ENCODE measurements at places on chromosomes 16 and 17.
A peak's percentile ranks its signal among the peaks of the same experiment; 100 is the strongest.

DNA sequence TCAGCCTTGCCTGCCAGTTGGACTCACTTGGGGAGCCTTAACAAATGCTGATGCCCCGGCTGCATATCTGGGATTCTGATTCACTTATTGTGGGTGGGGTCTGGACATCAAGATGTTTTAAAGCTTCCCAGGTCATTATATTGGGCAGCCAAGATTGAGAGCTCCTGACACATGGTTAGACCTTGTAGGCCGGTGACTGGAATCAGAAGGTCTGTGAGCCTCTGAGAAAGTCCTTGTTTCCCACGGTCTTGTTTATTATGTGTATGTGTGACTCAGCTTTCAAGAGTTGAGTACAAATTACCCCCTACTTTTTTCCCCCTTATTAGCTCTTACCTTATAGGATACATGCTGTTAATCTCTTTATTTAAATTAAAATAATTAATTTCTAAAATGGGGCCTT lies 103.5 kb downstream of the ABCC1 start:
- DNase-seq: no peak

DNA sequence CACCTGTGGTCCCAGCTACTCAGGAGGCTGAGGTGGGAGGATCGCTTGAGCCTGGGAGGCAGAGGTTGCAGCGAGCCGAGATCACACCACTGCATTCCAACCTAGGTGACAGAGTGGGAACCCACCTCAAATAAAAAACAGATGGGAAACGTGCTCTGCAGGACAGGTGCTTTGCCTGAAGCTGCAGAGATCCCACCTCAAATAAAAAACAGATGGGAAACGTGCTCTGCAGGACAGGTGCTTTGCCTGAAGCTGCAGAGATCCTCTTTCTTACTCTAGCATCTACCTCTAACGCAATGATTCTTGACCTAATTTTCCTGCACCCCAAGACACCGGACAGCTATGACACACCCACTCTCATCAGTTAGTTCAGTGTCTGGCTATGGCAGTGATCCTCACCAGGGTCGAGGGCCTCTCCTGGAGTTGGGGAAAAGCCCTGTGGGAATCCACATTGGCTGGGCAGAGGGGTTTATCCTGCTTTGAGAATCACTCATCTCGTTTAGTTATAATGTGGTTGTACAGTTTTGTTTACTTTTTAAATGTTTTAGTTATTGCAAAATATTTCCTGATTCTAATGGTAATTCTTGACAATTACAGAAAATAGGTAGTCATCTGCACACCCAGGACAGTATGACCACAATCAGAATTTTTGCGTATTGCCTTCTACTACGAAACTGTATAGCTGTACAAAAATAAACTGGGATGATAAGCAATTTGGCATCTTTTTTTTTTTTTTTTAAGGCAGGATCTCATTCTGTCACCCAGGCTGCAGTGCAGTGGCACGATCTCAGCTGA lies 11.4 kb downstream of the VPS53 start:
- DNase-seq: no peak

GRCh38 chr17:3693829-3694231 lies 2.1 kb downstream of the P2RX5 start:
- DNase-seq: no peak

GRCh38 chr17:64466019-64466735 lies 17.3 kb downstream of the MILR1 start:
- no peak for DNase-seq

DNA sequence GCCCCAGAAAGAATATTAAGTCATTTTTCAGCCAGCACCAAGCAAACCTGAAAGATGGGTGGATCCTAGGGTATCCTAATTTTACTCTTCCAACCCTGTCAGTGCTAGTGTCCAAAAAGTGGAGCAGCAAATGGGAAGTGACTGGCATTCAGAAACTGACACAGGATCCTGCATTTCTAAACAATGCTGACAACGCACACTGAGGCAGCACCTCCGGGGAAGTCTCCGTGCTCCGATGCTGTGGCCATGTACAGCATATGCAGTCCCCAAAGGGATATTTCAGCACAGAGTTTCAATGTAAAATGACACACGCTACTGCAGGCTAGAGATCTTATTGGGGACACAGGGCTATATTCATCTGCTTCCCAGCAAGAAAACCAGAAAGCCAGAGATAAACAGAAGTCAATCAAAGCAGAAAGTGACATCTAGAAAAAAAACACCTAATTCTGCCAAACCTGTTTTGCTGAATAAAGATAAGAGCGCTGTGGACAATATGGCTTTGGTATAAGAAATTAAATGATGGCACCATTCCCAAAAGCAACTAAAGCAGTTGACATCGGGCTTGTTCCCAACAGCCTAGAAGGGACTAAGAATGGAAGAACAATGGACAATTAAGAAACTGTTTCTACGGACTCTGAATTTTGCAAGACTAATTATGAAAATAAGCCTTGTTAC lies 17.3 kb downstream of the XYLT1 start:
- no peak for DNase-seq

DNA sequence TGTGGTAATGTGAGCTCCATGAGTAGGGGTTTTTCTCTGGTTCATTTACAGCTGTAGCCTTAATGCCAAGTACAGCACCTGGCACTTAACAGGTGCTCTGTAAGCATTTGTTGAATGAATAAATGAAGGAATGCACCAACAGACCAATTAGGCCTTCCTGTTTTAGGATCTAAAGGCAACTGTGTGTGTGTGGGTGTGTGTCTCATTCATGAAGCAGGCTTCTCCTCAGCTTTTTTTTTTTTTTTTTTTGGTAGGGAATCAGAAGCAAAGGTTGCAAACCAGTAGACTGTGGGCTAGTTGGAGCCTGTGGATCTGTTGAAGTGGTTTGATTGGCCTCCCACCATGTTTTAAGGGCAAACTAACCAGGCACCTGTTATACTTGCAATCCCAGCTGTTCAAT lies 48.1 kb downstream of the HS3ST2 start:
- DNase-seq: no peak

- DNase-seq: no peak
Measured at GRCh38 chr17:21540502-21540901, 151.8 kb upstream of the KCNJ18 start.

GRCh38 chr17:20096430-20096829 lies 87.3 kb downstream of the SPECC1 start:
- no peak for DNase-seq

GRCh38 chr17:76452127-76452659 lies 759 bp downstream of the UBE2O start:
- DNase-seq: no peak

DNA sequence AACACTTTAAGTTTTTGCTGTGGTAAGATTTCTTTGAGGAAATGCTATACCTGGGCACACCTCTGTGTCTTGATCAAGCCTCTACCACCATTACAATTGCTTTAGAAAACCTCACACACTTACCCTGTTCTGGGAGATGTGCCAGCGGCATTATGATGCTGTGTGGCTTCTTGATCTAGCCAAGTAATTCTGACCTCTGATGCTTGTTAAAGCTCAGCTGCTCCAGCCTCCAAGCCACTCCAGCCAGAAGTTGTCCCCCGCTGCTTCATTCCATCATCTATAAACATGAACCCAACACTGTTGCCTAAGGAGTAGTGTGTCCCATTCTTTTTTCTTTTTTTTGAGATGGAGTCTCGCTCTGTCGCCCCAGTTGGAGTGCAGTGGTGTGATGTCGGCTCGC lies 60.1 kb downstream of the CYLD start:
- DNase-seq: no peak

- DNase-seq: no peak
Measured at GRCh38 chr17:17701658-17702057, 20.4 kb downstream of the RAI1 start.

- DNase-seq: no peak
Measured at GRCh38 chr16:16191493-16192167, 31.7 kb downstream of the ABCC6 start.

- DNase-seq: no peak
Measured at GRCh38 chr16:87458424-87458915, 34.4 kb downstream of the ZCCHC14 start.

- no peak for DNase-seq
Measured at GRCh38 chr16:76370344-76370743, 93.1 kb downstream of the CNTNAP4 start.

DNA sequence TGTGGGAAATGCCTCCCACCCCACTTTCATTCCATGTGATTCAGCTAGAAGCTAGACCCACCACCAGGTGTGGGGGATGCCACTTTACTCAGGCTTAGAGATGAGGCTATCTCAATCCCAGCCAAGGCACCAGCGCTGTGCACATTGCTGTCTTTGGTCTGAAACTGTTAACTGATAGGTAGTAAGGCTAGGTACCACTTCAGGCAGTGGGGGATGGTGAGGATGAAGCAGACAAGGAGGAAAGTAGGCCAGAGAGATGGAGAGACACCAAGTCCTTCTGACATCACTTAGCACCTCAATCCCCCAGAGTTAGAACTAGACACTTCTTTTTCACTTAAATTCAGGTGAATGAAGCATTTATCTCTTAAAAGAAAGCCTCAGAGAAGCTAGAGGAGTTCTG lies 35.8 kb downstream of the ADAMTS18 start:
- no peak for DNase-seq

GRCh38 chr16:81493755-81494433 lies 49.3 kb downstream of the CMIP start:
- peak; percentile 25 for DNase-seq

DNA sequence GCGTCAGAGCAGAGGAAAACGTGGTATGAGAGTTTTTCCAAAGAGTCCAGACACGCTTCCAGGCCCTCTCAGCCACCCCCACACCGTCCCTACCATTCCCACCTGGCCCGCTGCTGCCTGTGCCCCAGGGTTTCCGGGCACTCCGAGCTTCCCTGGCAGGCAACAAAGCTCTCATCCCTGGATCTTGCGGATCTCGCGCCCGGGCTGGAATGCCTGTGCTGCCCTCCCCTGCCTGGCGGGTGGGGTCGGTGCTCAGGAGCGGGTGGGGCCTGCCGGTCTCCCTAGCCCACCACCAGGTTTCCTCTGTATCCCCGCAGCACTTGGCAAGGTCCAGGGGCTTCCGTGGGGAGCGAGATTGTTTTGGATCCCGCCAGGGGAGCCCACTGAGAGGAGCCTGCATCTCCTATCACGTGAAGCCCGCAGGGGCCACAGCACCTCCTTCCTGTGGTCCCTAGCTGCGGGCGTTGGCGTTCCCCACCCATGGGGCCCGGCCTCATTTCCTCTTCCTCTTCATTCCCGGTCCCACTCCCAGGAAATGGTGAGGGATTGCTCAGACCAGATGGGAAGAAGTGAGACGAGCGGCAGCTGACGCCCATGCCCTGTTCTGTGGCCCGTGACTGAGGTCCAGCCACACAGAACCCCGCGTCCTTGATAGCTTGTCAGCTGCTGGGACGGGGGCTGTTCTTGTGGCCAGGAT lies 11.0 kb downstream of the TBC1D24 start:
- DNase-seq: no peak

GRCh38 chr17:70022175-70022574 lies 52.9 kb upstream of the KCNJ16 start:
- no peak for DNase-seq

DNA sequence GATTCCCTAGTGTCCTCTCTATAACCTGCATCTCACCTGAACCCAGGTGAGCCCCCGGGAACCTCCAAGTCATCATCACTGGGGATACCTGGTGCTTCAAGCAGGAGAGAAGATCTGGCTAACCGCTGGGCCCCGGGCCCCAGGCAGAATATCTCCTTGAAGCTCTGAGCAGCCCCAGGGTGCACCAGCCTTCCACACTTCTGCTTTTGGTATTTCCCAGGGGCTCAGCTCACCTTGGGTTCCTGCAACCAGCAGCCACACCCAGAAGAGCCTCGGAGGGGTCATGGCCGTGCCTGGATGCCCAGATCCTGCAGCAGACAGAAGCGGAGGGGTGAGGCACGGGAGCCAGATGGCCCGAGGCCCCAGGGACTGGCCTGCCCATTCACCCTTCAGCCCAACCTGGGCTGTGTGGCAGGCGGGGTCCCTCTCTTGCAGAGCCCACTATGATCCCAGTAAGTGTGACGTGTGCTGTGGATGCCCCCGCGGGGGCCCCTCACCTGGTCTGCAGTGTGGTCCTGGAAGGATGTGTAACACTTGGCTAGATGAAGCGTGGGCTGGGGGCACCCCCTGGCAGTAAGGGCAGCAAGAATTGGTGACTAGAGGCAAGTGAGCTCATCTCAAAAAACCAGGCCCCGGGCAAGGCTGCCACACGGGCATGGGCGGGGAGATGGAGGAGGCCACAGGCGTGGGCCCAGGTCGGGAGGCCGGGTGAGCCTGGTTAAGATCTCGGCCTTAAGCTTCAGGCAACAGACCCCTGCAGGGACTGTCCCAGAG lies 2.6 kb downstream of the LGALS3BP start:
- DNase-seq: peak; percentile 5

DNA sequence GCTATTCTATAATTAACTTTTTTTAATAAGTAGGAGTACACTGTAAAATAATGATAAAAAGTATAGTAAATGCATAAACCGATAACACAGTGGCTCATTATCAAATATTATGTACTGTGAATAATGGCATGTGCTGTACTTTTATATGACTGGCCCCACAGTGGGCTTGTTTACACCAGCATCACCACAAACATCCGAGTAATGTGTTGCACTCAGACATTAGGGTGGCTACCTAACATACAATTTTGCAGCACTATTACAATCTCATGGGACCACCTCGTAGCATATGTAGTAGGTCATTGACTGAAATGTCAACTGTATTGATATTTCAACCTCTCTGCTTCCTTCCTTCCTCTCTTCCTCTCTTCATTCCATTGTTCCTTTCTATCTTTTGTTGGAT lies 51.7 kb downstream of the TBX4 start:
- DNase-seq: no peak

DNA sequence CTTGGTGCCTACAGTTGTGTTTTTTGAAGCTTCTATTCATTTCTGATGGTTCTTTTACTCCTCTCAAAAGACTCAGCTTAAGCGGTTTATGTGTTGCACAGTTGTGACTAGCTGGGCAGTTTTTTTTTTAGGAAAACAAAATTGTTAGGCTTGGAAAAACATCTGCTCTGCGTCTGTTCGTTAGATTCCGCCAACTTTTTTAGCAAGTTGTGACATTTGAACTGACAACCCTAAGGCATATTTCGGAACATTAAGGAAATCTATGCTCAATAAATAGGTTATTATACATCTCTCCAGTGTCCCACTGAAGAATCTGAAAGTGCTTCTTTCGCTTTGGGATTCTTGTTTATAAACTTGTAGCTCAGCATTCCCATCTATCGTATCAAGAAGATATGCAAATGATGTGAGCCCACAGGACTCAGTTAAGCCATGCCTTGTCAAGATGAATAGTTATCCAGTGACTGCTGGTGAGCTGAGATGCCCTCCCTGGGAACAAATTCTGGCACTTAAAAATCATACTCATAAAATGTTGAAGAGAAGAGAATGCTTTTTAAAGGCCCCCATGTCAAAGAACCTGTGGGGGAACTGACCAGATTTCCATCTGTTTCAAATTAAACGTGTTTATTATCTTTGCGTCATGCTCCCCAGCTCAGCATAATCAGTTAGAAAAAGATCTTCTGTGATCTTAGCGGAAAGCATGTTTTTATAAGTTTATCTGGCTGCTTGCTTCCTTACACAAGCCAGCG lies 109.0 kb upstream of the FAM20A start:
- DNase-seq: no peak

GRCh38 chr17:65754081-65754480 lies 192.6 kb upstream of the AXIN2 start:
- DNase-seq: no peak

- DNase-seq: no peak
Measured at GRCh38 chr17:57402681-57403180, 146.4 kb downstream of the MSI2 start.

- DNase-seq: no peak
Measured at GRCh38 chr17:55171634-55172328, 93.0 kb upstream of the HLF start.

- no peak for DNase-seq
Measured at GRCh38 chr16:79805621-79806020, 205.1 kb upstream of the MAF start.

Data from Kasumi-1 (cell line).